ENCODE measurements at places on chromosomes 4 and X.
A peak's percentile ranks its signal among the peaks of the same experiment; 100 is the strongest.

- H3K4me3 ChIP-seq, result no peak overlapping the region
- no peaks in the 10 kb centered on the region for H3K27me3 ChIP-seq
- no peak overlapping the region for H3K27ac ChIP-seq
- no peak for DNase-seq
Observed at GRCh38 chr4:36303426-36304137, 22.2 kb downstream of the DTHD1 start.

DNA sequence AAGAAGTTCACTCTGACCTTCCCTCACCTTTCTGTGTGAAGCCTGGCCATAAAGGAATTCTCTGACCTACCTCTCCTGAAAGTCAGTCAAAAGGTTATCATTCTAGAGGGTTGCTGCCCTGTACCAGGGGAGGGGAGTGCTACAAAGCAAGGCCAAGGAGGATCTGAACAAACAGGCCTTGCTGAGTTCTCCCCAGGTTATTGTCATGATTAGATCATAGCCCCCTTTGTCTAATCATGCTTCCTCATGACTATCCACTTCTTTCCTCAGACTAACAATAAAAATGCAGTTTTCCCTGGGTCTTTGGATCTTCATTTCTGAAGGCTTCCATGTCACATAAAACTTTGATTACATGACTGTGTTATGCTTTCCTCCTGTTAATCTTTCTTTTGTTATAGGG is 472.0 kb downstream of the IQCM start:
- H3K4me3 ChIP-seq, result no peak overlapping the region
- no peak overlapping the region for H3K27ac ChIP-seq

GRCh38 chrX:119105826-119106225 is 21.8 kb downstream of the KIAA1210 start:
- H3K4me3 ChIP-seq, result no peak overlapping the region
- DNase-seq, result no peak
- no peak overlapping the region for H3K27ac ChIP-seq
- no peaks in the 10 kb centered on the region for H3K27me3 ChIP-seq
- H3K36me3 ChIP-seq, result no peaks in the 10 kb centered on the region
- no peaks in the 10 kb centered on the region for H3K4me1 ChIP-seq

DNA sequence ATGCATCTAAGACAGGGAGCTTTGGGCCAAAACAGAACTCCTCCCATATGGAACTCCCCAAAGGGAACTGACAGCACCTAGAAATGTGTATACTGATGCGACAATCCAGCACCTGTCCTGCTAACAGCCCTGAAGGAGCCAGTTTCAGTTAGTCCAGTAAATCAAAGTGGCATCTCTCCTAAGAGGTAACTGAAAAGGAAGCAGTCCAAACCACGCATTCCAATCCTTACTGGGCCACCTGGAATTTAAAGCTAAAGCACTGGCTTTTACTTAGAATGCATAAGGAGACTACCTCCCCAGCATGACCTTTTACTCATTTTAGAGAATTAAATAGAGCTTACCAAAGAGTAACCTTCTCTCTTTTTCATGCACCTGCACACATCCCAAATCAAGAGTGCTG is 586.8 kb upstream of the PITX2 start:
- no peak overlapping the region for H3K4me3 ChIP-seq
- no peaks in the 10 kb centered on the region for H3K4me1 ChIP-seq
- no peaks in the 10 kb centered on the region for H3K27me3 ChIP-seq

GRCh38 chr4:68183417-68183816 is 53.7 kb upstream of the TMPRSS11F start:
- no peaks in the 10 kb centered on the region for H3K27me3 ChIP-seq
- H3K4me1 ChIP-seq, result no peaks in the 10 kb centered on the region
- no peak overlapping the region for H3K27ac ChIP-seq
- no peak for DNase-seq

- no peaks in the 10 kb centered on the region for H3K36me3 ChIP-seq
- peak; percentile 30 for DNase-seq
- H3K4me1 ChIP-seq, result peaks cover 35% of the 10 kb centered on the region
- peak overlapping the region; percentile 29 for H3K27ac ChIP-seq
- H3K27me3 ChIP-seq, result no peaks in the 10 kb centered on the region
Observed at GRCh38 chrX:18886344-18887161, 97.4 kb downstream of the PHKA2 start.

DNA sequence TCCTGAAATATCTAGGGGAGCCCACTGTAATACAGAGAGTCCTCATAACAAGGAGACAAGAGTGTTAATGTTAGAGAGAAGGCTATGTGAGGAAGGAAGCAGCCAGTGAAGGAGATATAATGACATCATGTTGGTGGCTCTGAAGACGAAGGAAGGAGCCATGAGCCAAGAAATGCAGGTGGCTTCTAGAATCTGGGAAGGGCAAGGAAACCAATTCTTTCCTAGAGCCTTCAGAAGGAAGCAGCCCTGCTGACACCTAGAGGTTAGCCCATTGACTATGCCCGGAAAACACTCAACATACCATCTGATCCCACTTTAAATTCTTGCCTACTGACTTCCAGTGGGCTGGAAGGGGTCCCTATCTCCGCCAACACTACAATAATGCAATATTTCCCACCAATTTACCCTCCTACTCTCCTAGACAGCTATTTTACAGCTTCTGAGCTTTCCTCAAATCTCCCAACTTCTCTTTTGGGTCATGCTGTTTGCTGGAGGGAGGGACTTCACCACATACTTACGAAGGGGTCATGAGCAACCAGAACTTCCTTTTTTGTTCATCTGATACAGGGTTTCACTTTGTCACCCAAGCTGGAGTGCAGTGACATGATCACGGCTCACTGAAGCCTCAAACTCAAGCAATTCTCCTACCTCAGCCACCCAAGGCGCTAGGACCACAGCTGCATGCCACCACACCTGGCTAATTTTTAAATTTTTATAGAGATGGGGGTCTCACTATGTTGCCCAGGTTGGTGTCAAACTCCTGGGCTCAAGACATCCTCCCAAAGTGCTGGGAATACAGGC is 25.2 kb upstream of the G3BP2 start:
- no peak overlapping the region for H3K4me3 ChIP-seq
- no peak for DNase-seq
- peak overlapping the region; percentile 35 for H3K27ac ChIP-seq
- peaks cover 23% of the 10 kb centered on the region for H3K4me1 ChIP-seq

- no peaks in the 10 kb centered on the region for H3K27me3 ChIP-seq
- H3K4me3 ChIP-seq, result no peak overlapping the region
- H3K27ac ChIP-seq, result no peak overlapping the region
- no peak for DNase-seq
Observed at GRCh38 chr4:74315376-74315775, 7.1 kb downstream of the EPGN start.

DNA sequence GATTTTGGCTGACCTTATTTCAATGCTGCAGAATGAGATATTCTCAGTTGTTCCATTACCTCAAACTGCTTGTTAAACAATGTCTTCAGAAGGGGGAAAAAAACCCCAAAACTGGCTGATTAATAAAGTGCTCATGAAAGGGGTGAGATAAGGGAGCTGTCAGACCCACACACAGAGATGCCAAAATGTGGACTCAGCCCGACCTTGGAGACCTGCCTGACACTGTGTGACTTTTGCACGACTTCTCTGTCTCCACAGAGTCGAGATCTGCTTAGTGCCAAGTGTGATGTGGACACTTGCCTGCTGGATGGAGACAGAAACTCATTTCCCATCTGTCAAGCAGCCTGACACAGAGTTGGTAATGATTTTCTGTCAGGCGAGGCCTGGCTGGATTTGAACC is 31.5 kb downstream of the REELD1 start:
- peaks cover 14% of the 10 kb centered on the region for H3K4me1 ChIP-seq
- H3K27me3 ChIP-seq, result no peaks in the 10 kb centered on the region
- DNase-seq, result no peak
- no peak overlapping the region for H3K4me3 ChIP-seq
- H3K36me3 ChIP-seq, result no peaks in the 10 kb centered on the region

- no peak overlapping the region for H3K27ac ChIP-seq
- no peaks in the 10 kb centered on the region for H3K4me1 ChIP-seq
- H3K4me3 ChIP-seq, result no peak overlapping the region
- no peaks in the 10 kb centered on the region for H3K27me3 ChIP-seq
- no peak for DNase-seq
Observed at GRCh38 chrX:120429776-120430540, 39.1 kb downstream of the LAMP2 start.

- H3K4me3 ChIP-seq, result no peak overlapping the region
- no peaks in the 10 kb centered on the region for H3K36me3 ChIP-seq
- H3K27me3 ChIP-seq, result no peaks in the 10 kb centered on the region
- no peak overlapping the region for H3K27ac ChIP-seq
- no peak for DNase-seq
- H3K4me1 ChIP-seq, result no peaks in the 10 kb centered on the region
Observed at GRCh38 chr4:138406876-138407275, 164.7 kb upstream of the SLC7A11 start.

DNA sequence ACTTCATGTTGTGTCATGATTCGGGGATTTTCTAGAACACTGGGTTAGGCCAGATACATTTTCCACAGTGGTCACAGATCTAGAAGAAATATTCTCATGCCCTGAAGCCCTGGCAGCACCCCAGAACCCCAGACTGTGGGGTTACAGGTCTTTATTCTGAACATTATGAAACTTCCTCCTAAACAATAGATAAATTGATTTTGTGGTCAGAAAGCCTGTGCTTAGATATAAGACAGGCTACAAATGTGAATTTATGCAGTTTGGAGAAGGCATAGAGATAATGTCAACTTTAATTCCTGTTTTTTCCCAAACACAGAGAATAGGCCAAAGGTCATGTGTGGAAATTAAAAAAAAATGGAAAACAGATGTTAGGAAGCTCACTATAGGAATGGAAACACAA is 492.9 kb downstream of the SPRY1 start:
- H3K4me1 ChIP-seq, result no peaks in the 10 kb centered on the region
- H3K4me3 ChIP-seq, result no peak overlapping the region
- no peak overlapping the region for H3K27ac ChIP-seq
- no peaks in the 10 kb centered on the region for H3K36me3 ChIP-seq
- DNase-seq, result no peak
- H3K27me3 ChIP-seq, result no peaks in the 10 kb centered on the region

GRCh38 chr4:89981789-89982334 is 87.2 kb downstream of the MMRN1 start:
- H3K27ac ChIP-seq, result no peak overlapping the region
- H3K4me3 ChIP-seq, result no peak overlapping the region
- no peaks in the 10 kb centered on the region for H3K27me3 ChIP-seq
- H3K4me1 ChIP-seq, result no peaks in the 10 kb centered on the region

GRCh38 chr4:174397366-174398155 is 113.8 kb downstream of the CEP44 start:
- H3K27me3 ChIP-seq, result no peaks in the 10 kb centered on the region
- no peaks in the 10 kb centered on the region for H3K4me1 ChIP-seq
- no peak for DNase-seq
- H3K27ac ChIP-seq, result no peak overlapping the region

DNA sequence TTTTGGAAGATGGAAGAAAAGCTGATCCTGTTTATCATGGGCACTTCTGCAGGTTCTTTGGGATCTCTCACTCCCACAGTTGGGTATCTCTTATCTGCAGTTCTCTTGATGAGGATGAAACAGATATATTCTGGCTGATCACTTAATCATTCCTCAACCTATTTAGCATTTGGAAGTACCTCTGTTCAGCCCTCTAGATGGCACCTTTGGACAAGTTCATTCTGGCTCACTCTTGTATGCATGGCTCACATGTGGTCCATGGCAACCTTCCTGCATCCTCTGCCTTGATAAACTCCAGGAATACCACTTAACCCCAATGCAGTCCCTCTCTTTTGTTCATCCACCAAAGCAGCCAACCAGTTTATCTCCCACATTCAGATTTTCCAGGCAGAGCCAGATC is 74.2 kb downstream of the SMARCA5 start:
- no peaks in the 10 kb centered on the region for H3K4me1 ChIP-seq
- no peak overlapping the region for H3K27ac ChIP-seq
- no peak overlapping the region for H3K4me3 ChIP-seq

DNA sequence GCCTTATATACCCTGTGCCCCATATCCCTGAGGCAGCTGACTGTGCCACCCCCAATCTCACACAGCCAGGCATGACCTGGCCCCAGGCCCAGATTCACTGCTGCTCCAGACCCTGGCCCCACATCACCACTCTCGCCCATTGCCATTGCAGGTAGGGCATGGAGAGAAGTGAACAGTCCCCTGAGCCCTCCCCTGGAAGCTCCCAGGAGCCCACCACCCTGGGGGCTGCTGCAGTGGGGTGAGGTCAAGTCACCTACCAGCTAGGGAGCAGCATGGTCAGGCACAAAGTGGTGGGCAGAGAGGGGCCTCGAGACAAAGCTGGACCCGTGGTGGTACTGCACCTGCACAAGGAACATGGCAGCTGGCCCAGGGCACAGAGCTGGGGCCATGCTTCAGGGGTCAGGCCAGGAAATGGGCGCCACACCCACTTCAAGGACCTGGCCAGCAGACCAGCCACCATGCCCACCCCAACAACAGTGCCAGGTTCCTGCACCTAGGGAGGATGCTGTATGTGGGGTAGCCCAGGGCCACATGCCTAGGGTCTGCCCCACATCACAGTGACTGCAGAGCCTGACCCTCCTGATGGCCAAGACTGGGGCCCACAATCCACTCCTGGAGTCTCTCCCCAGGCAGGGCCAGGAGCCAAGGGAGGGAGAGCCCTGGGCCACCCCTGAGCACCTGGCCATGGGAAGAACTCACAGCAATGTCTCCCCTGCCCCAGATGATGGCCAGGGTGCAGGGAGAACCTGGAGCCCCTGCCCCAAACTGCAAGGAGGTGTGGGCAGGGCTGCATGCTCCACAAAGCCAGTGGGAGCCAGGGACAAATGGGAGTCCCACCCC is 58.5 kb downstream of the COX18 start:
- H3K27me3 ChIP-seq, result peaks cover 6% of the 10 kb centered on the region
- no peaks in the 10 kb centered on the region for H3K4me1 ChIP-seq
- no peak for DNase-seq
- H3K36me3 ChIP-seq, result no peaks in the 10 kb centered on the region
- no peak overlapping the region for H3K4me3 ChIP-seq
- no peak overlapping the region for H3K27ac ChIP-seq

GRCh38 chr4:27084685-27085361 is 224.2 kb downstream of the STIM2 start:
- H3K27me3 ChIP-seq, result peaks cover 63% of the 10 kb centered on the region
- H3K4me3 ChIP-seq, result no peak overlapping the region
- peaks cover 8% of the 10 kb centered on the region for H3K4me1 ChIP-seq
- H3K27ac ChIP-seq, result no peak overlapping the region

DNA sequence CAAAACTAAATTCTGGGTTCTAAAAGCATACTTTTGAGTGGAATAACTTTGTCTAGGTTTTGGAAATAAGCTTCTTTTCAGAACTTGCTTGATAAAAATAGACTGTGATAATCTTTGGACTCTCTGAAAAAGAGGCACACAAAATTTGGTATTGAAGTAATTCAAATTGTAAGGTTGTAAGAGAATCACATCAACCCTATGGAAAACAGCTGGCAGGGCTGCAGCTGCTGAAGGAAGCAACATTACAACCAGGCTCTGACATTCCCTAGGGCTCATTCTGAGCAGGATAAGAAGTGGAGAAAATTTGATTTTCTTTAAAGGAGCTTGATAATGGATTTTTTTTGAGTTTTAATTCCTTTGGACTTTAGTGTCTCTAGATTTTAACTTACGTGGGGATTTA is 147.6 kb downstream of the FSTL5 start:
- no peaks in the 10 kb centered on the region for H3K27me3 ChIP-seq
- DNase-seq, result no peak
- H3K36me3 ChIP-seq, result no peaks in the 10 kb centered on the region

- H3K36me3 ChIP-seq, result no peaks in the 10 kb centered on the region
- no peak for DNase-seq
- no peaks in the 10 kb centered on the region for H3K4me1 ChIP-seq
- H3K27ac ChIP-seq, result no peak overlapping the region
- no peak overlapping the region for H3K4me3 ChIP-seq
Observed at GRCh38 chrX:81308086-81308829, 106.4 kb downstream of the SH3BGRL start.

GRCh38 chrX:13493659-13494058 is 75.7 kb upstream of the EGFL6 start:
- no peak overlapping the region for H3K27ac ChIP-seq
- H3K36me3 ChIP-seq, result no peaks in the 10 kb centered on the region
- H3K4me3 ChIP-seq, result no peak overlapping the region
- H3K4me1 ChIP-seq, result no peaks in the 10 kb centered on the region
- H3K27me3 ChIP-seq, result no peaks in the 10 kb centered on the region

Measured in CD4-positive, alpha-beta T cell (primary cell).